ENCODE measurements at places on chromosomes 12 and 14.

DNA sequence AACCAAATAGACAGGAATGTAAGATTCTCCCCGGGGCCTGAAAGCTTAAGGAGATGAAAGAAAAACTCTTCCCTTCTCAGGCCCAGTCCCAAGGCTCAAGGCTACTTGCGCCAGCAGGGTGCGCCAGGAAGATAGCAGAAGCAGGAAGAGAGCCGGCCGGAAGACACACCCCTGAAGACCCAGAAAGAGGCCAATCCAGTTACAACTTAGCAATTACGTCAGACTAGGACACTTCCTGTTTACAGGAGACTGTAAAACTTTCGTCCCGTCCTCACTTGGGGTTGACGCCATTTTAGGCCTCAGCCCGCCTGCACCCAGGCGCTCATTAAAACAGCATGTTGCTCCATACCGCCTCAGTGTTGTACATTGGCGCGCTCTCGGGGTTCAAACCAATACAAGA lies 9.4 kb downstream of the COX16 start:
- DNase-seq, result no peak

DNA sequence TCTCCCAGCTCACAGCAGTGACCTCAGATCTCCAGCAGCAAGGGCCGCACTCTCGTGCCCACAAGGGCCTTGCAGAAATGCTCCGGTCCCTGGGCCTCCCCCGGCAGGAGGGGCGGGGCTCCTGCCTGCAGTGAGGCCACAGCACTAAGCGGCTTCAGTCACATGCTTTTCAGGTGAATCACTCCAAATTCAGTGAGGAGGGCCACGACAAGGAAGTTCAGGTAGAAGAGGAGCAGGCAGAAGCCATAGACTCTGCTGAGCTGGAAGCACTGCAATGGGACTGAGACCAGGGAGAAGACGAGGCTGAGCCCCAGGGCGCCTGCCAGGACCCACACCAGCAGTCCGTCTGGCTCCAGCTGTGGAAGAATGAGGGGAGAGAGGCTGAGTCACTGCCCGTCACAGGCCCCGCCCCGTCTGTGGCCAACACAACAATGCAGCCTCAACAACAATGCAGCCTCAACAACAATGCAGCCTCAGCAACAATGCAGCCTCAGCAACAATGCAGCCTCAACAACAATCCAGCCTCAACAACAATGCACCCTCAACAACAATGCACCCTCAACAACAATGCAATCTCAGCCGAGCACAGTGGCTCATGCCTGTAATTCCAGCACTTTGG lies 35.2 kb downstream of the SLC8B1 start:
- no peak for DNase-seq

- no peak for DNase-seq
Measured at GRCh38 chr12:104873374-104873773, 84.7 kb downstream of the SLC41A2 start.

DNA sequence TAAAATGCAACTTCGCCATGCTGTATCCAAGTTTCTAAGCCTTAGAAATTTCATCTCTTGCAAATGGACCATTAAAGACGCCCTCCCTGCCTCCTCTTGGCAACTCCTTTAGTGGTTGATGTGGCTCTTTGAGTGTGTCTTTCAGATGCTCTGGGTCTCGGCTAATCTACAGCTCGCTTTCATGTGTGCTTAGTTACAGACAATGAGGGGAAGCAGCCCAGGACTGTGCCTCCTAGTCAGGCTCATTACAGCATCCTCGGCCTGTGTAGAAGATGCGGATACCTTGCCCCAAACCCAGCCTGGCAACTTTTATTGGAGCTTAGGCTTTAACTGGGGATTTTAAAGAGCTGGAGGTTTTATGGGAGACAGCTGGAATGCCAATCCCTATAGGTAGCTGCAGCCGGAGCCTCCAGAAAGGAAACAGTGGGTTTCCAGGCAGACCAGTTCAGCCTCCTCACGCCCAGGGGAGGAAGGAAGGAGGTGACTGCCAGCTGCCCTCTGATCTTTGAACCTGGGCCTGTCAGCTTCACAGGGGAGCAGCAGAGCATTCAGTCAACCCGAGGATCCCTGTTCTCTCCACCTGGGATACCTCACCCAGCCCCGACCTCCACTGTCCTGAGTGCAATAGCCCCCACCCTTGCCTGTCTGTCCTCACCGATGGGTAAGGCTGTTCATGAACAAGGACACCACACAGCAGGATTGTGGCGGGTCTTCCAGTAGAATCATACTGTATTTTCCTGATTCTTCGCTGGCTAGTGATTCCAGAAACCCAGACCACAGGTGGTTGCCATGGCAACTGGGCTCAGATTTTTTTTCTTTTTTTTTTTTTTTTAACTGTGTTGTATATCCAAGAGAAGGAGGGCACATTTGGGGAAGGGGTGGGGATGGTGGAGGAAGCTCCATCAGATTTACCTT lies 638.5 kb downstream of the MED13L start:
- no peak for DNase-seq

GRCh38 chr14:22533739-22534359 lies 55.2 kb downstream of the DAD1 start:
- DNase-seq, result no peak

Data from COLO829 (cell line).